ENCODE measurements at places on chromosomes 2 and 18. TPM values are rescaled to one million over a fixed set of nuclear protein-coding genes. Genes with fewer than 3 reads are reported as not detected.

Gene HOXD12
- not detected for total RNA-seq

Gene HDLBP
- 271 TPM for total RNA-seq

Gene ZC3H8
- 13.8 TPM for total RNA-seq

Gene NYAP2
- not detected for total RNA-seq

Gene EGR4
- total RNA-seq, result 0.09 TPM

Gene LOXHD1
- not detected for total RNA-seq

Gene SCN3A
- total RNA-seq, result not detected

Gene NPHP1
- total RNA-seq, result 9.2 TPM

Gene ATP6V1C2
- 0.28 TPM for total RNA-seq

Gene RBBP8
- total RNA-seq, result 23.8 TPM

Gene CRYGD
- not detected for total RNA-seq

Gene C2orf42
- 6.6 TPM for total RNA-seq

Gene IL36RN
- 0.05 TPM for total RNA-seq

Gene TPO
- 0.08 TPM for total RNA-seq

Gene CYTIP
- not detected for total RNA-seq

Gene LIMS4
- total RNA-seq, result 0.74 TPM

Gene SNED1
- total RNA-seq, result 0.79 TPM

Gene MFSD6
- total RNA-seq, result 28.2 TPM

Gene RMDN2
- 4.4 TPM for total RNA-seq

Gene MMADHC
- 97.7 TPM for total RNA-seq

Gene MYO5B
- total RNA-seq, result 8.9 TPM

Gene ADRA2B
- total RNA-seq, result 0.13 TPM

Gene SERPINB7
- total RNA-seq, result 2.0 TPM

Gene LYPD6
- total RNA-seq, result 0.07 TPM

Gene DARS1
- 50.5 TPM for total RNA-seq

Gene ECEL1
- total RNA-seq, result 0.16 TPM

Gene FSHR
- total RNA-seq, result not detected

Gene GAD1
- total RNA-seq, result 0.71 TPM

Gene CYP20A1
- total RNA-seq, result 9.9 TPM

Gene ZNF236
- 2.5 TPM for total RNA-seq

Gene HOXD10
- total RNA-seq, result 5.3 TPM

Gene CD207
- total RNA-seq, result not detected

Gene CCBE1
- total RNA-seq, result 8.7 TPM

Gene FNDC4
- 4.0 TPM for total RNA-seq

Gene CDH19
- 1.2 TPM for total RNA-seq

Gene MRO
- 0.47 TPM for total RNA-seq

Gene AQP12B
- total RNA-seq, result not detected

Gene ATP8B1
- total RNA-seq, result 6.2 TPM

Gene LAPTM4A
- 325 TPM for total RNA-seq

Gene TRIM54
- total RNA-seq, result 0.72 TPM

Gene METTL5
- total RNA-seq, result 69.9 TPM

Gene RTP5
- total RNA-seq, result not detected

Gene RTKN
- total RNA-seq, result 21.0 TPM

Gene OTOS
- not detected for total RNA-seq

Gene IGFBP2
- total RNA-seq, result 93.5 TPM

Measured in A549 treated with GW870086 at 1 μM for 4 hours (cell line).